ENCODE measurements at places on chromosomes 2 and 18.
A peak's percentile ranks its signal among the peaks of the same experiment; 100 is the strongest.

GRCh38 chr2:52465287-52465686, 1302.3 kb upstream of the CHAC2 start:
- DNase-seq = no peak

- no peak for DNase-seq
Observed at GRCh38 chr2:102044967-102045489, 53.3 kb downstream of the IL1R2 start.

DNA sequence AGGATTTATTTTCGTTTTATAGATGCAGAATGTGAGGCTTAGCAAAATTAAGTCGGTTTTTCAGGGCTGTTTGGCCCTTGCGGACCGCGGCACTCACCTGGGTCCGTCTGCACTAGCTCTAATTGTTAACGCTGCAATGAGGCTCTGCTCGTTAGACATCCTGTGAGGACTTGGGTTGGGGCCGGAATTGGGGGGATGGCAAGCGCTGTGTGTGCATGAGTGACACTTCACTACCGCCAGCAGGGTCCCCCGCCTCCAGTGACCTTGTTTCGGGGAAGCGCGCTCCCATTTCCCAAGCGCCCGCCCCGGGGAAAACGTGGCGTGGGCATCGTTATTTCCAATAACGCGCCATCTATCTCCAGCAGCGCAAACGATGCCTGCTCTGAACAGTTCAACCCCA, 54.2 kb downstream of the KCNG2 start:
- no peak for DNase-seq

GRCh38 chr2:98121149-98121548, 34.2 kb downstream of the VWA3B start:
- no peak for DNase-seq

DNA sequence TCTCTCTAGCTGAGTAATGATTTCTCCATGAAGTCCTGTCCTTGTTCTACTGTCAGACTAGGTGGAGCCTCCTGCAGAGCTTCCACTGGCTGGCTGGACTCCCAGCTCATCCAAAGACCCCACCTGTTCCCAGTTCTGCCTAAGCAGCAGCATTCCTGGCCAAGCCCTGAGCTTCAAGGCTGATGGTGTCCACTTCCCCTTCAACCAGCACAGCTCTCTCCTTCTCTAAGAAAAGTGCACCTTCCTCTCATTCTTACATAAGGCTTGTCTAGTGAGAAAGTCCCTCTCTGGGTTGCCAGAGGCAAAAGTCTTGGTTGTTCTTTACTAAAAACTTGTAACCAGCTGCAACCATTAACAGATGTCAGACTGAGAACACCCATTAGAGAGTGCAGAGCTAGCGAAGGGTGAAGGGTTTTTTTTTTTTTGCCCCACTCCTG, 58.9 kb downstream of the CXCR4 start:
- DNase-seq = peak; percentile 39

GRCh38 chr2:240213476-240214421, 73.3 kb upstream of the OTOS start:
- DNase-seq = no peak

- DNase-seq = no peak
Observed at GRCh38 chr2:63619328-63619727, 30.6 kb downstream of the MDH1 start.

GRCh38 chr2:41413813-41414485, 633.9 kb upstream of the PKDCC start:
- no peak for DNase-seq

- no peak for DNase-seq
Observed at GRCh38 chr2:96737251-96737650, 2.6 kb downstream of the LMAN2L start.

Data from suppressor macrophage (primary cell).